Right ventricle myocardium superior (tissue), 1 donor: ENCODE measurements at places on chromosomes 3 and 15.
A peak's percentile ranks its signal among the peaks of the same experiment; 100 is the strongest.

GRCh38 chr3:142445816-142446254 lies 2.0 kb downstream of the XRN1 start:
- no peak for DNase-seq

DNA sequence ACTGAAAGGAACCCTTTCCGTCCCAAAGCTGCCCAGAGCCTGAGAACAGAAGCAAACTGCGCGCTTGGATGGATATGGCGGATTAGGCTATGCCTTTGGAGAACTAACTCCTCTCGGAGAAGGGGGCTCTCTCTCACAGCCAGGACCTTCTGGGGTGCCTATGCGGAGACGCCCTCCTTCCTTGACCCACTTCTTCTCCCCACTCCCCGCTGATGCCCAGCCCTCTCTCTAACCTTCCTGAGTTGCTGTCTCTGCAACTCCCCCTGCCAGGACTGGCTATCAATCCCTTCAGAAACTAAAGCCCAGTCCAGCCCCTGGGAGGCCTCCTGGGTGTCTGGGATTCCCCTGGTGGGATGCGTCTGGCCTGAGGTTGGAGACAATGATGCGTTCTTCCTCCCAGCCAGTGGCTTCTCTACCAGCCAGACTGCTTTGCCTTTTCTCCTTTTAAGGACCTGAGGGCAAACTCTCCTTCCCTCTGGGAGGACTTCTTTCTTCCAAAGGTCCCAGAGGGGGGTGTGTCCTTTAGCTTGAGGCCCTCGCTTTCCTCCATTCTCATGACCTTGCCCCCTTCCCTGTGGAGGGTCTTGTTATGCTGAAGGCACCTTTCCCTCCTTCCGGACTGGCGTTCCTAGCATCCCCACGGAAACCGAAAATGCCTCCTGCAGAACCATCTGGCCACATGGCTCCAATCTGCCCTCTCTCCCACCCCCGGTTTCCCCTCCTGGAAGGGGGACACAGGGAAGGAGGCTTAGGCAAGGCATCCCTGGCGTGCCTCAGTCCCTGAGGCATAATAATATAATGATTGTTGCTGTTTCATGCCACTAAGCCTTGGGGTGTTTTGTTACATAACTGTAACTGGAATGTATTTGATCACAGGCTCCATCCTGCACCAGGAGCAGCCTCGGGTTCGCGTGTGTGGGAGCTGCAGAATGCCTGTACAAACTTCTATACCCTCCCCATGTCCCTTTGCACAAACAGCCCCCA lies 63.4 kb upstream of the C15orf39 start:
- DNase-seq, result no peak

DNA sequence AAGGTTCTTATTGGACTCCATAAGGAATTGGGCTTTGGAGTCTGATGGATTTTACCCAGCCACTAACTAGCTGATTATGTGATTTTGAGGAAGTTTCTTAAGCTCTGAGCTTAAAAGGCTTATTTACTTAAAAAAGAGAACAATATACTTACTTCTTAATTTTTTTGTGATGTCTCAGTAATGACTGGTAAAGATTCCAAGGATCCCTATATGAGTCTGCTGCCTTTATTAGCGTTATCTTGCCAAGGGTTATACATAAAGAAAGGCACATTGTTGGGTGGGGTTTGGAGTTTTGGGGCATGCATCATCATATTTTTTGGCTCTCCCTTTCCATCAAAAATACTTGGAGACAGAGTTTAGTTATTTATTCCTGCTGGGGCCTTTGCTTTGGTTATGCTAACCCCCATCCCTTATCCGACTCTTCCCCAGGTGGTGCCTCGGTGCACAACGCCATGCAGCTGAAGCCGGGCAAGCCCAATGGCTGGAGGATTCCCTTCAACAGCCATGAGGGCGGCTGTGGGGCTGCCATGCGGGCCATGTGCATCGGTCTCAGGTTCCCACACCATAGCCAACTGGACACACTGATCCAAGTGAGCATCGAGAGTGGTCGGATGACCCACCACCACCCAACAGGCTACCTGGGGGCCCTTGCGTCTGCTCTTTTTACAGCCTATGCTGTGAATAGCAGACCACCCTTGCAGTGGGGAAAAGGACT lies 6.7 kb downstream of the ADPRH start:
- DNase-seq, result no peak

- DNase-seq, result no peak
These were observed 58.5 kb downstream of the CTDSPL start for GRCh38 chr3:37920156-37920699.

- DNase-seq, result no peak
These were observed 167.4 kb downstream of the GAP43 start for GRCh38 chr3:115790759-115791158.

DNA sequence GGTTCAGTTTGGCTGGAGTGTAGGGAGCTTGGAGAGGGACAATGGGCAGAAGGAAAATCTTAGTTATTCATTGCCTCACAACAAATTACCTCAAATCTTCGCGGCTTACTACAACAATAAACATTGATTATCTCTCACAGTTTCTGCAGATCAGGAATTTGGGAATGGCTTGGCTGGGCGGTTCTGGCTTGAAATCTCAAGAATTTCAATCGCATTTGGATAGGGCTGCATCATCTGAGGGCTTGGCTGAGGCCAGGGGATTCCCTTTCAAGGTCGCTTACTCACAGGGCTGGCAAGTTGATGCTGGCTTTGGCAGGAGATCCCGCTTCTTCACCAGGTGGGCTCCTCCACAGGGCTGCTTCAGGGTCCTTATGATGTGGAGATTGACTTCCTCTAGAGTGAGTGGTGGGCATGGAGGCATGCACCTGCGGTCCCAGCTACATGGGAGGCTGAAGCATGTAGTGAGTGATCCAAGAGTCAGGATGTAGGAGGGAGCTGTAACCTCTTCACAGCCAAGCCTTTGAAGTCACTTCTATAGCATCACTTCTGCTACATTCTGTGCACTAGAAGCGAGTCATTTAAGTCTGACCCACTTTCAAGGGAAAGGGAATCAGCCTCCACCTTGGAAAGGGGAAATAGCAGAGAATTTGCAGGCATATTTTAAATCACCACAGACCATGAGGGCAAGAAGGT lies 63.1 kb downstream of the CDC25A start:
- no peak for DNase-seq

DNA sequence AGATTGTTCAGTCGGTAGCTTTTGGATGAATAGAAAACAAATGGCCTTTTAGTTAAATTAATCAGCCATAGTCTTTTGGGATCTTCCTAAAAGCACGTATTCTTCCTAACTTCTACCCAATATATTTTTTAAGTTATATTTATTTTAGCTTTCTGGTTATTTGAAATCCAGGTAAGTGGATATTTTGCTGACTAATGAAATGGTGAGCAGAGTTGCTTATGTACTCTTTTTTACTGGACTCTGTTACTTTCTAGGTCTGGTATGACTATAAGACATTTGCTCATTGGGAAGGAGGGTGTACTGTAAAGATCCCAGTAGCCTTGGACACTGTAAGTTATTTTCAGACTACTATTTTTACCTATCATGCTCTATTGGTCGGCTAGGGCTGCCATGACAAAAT lies 13.8 kb upstream of the CAPN3 start:
- DNase-seq, result no peak

GRCh38 chr15:67421105-67421504 lies 99.8 kb upstream of the C15orf61 start:
- DNase-seq, result no peak

GRCh38 chr3:159937561-159938166 lies 51.0 kb upstream of the IL12A start:
- DNase-seq, result no peak

DNA sequence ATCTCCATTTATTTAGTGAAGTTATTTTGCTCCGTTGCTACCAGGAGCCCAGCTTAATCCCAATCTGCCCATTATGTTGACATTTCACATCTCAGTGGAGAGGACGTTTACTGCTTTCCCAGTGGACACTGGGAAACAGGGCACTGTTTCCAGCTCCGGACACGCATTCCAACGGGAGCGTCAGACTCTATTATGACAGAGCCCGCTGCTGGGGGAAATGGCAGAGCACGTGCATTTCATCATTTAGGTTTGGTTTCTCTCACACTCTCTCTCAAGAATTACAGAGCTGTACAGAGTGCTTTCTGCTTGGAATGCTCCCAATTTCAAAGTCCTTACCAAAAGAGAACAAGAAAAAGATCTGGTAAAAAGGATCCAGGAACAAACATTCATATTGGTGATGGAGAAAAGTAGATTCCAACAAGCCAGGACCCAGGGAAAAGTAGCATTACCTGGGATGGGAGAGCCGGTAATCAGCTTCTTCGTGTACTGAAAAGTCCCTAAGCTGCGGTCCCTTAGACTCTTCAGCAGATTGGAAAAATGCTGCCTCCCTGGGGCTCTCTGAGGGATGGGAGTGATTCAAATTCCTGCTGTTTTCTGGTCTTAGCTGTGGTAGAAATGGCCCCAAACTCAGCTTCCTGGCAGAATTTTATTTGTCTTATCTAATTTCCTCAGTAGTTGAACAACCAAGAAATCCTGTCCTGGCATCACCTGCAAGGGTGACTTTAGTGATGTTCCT lies 136.0 kb upstream of the THBS1 start:
- DNase-seq, result no peak

DNA sequence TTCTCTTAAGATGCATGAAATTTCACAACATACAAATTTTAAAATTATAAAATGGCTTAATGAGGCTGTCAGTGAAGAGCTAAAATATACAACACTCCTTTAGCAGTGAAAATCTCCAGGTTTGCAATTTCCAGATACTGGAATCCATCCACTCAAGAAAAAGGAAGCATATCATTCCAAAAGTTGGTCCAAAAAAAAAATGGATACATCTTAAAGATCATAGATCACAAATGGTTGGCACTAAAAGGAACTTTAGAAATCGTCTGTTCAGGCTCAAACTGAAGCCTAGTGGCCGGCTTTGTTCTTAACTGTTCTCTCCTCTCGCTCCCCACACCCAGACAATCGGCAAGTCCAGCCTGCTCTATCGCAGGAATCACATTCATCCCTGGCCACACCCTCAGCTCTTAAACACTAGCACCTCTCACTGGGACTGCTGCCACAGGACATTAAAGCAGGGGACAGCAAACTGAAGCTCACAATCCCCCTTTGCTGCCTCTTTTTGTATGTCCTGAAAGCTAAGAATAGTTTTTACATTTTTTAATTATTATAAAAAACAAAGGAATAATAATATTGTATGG lies 130.3 kb upstream of the CDIN1 start:
- no peak for DNase-seq

- DNase-seq, result no peak
These were observed 1331.4 kb downstream of the NSUN3 start for GRCh38 chr3:95394286-95394685.

- DNase-seq, result no peak
These were observed 227.1 kb downstream of the ZPLD1 start for GRCh38 chr3:102661707-102662497.

- DNase-seq, result no peak
These were observed 22.1 kb downstream of the PARL start for GRCh38 chr3:183862610-183863009.

- DNase-seq, result no peak
These were observed 5.3 kb downstream of the BHLHE40 start for GRCh38 chr3:4984511-4984864.

DNA sequence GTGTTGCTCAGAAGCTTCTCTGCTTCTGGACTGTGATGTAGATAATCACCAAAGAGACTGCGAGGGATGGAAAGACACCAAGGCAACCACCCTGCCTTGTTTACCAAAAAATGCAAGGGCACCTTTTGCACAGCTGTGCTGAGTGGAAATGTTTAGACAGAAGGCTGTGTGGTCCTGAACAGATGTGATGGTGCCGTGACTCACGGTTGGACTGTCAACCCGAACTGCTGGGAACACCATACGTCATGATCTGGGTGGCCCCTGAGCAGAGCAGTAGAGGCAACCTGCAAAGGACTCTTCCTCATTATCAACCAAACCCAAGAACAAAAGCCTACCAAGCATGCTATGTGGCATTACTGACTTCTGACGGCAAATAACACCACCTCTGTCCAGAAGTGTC lies 61.3 kb upstream of the LPP start:
- DNase-seq, result no peak

- peak; percentile 90 for DNase-seq
These were observed at the start of gene EFCC1 for GRCh38 chr3:129001101-129001805. Gene EFCC1, plus strand, starts transcription at chr3:129001304. Its CDS starts 325 bp downstream, at chr3:129001629.
